ENCODE measurements at places on chromosomes 3 and 15.

DNA sequence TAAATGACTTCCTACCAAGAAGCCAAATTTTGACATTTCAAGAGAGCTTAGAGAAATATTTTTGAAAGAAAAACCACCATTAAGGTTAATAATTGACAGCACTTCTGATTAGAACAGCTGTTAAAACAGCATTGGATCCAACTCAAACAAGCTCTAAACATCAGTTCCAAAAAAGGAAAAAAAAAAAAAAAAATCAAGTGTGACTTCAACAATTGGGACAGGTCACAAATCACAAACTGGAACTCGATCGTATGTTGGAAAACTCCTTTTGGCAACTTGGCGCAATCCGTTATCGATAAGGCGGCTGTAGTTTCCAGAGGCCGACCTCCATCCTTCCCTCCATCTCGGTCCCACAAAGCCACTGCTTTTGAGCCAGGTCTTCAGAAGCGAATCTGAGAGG lies 17.8 kb downstream of the TLE3 start:
- no peaks in the 10 kb centered on the region for H3K27me3 ChIP-seq
- DNase-seq: no peak
- H3K27ac ChIP-seq: no peak overlapping the region
- no peak overlapping the region for H3K4me3 ChIP-seq

GRCh38 chr3:101963902-101964362 lies 114.6 kb downstream of the NFKBIZ start:
- DNase-seq: peak; percentile 77
- no peaks in the 10 kb centered on the region for H3K27me3 ChIP-seq
- no peaks in the 10 kb centered on the region for H3K36me3 ChIP-seq
- H3K27ac ChIP-seq: peak overlapping the region; percentile 80
- H3K4me1 ChIP-seq: peaks cover 31% of the 10 kb centered on the region

GRCh38 chr15:99473981-99474906 lies 91.5 kb upstream of the MEF2A start:
- H3K4me1 ChIP-seq: peaks cover 25% of the 10 kb centered on the region
- H3K27me3 ChIP-seq: no peaks in the 10 kb centered on the region
- H3K27ac ChIP-seq: no peak overlapping the region
- H3K36me3 ChIP-seq: no peaks in the 10 kb centered on the region

DNA sequence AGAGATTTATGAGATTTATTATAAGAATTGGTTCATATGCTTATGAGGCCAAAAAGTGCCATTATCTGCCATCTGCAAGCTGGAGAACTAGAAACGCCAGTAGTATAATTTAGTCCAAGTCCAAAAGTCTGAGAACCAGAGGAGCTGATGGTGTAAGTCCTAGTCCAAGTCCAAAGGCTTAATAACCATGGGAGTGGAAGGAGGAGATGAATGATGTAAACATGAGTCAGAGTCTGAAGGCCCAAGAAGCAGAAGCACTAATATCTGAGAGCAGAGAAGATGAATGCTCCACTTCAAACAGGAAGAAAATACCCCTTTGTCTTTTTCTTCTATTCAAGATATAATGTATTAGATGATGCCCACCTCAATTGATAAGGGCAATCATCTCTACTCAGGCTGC lies 185.7 kb downstream of the CGGBP1 start:
- H3K27ac ChIP-seq: no peak overlapping the region
- DNase-seq: no peak
- no peaks in the 10 kb centered on the region for H3K36me3 ChIP-seq
- no peaks in the 10 kb centered on the region for H3K27me3 ChIP-seq
- H3K4me1 ChIP-seq: no peaks in the 10 kb centered on the region

GRCh38 chr15:38073178-38073946 lies 138.9 kb downstream of the TMCO5A start:
- DNase-seq: no peak
- H3K27me3 ChIP-seq: peaks cover 58% of the 10 kb centered on the region
- H3K4me3 ChIP-seq: peak overlapping the region; percentile 41
- H3K27ac ChIP-seq: no peak overlapping the region

DNA sequence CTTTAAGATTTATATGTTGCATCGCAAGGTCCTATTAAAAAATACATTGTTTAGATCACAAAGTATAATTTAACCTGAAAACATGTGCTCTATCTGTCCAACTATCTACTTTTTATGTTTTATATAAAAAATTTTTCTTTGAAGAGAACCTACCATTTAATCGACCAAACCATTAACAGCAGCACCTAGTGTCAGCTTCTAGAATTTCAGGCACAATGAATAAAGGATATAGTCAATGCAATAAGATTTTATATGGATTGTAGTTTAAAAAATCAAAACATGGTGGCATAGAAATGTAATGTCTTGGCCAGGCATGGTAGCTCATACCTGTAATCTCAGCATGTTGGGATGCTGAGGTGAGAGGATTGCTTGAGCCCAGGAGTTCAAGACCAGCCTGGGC lies 313.7 kb downstream of the GAP43 start:
- H3K4me1 ChIP-seq: no peaks in the 10 kb centered on the region
- no peaks in the 10 kb centered on the region for H3K36me3 ChIP-seq
- DNase-seq: no peak
- no peak overlapping the region for H3K27ac ChIP-seq

DNA sequence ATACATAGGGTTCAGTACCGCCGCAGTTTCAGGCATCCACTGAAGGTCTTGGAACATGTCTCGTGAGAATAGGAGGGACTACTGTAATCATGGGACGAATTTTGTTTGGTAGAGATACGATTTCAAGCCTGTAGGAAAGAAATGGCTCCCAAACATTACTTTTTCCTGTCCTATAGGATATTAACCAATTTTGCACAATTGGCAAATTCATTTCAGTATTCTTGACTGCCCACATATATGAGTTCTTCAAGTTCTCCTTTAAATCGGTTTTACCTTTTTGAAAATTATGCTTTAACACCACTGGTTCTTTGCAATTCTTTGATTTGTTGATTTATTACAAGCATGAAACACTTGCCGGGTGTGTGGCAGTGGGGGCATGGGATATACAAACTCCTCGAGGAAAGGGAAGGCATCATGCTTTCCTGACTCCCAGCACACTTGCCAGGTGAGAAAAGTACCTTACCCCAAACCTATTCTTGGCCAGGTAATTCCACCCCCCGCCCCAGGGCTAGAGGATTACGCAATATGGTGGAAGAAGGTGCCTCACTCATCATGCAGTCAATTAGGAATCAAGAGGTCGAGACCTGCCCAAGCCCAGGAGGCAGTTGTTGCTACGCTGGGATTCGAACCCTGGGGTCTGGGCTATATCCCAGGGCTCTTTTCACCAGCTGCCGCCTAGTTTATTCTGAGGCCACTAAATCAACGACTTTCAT lies 584 bp upstream of the LARS2 start:
- peaks cover 4% of the 10 kb centered on the region for H3K36me3 ChIP-seq
- no peaks in the 10 kb centered on the region for H3K27me3 ChIP-seq
- H3K4me1 ChIP-seq: peaks cover 14% of the 10 kb centered on the region
- no peak for DNase-seq
- H3K4me3 ChIP-seq: peak overlapping the region; percentile 93

DNA sequence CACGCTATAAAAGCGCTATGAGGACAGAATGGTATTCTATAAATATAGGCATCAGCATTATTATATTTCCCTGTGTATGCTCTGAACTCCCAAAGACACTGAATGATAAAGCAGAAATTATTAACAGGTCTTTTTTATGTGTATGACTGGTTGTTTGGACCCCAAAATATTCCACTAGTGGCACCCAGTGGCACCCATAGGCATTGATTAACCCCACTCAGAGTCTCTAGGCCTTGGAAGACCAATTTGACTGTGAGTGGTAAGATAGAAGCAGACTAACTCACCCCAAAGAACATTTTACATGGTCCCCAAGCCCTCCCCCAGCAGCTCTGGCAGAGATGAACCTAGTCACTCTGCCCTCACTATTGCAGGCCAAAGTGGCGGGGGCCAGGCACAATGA lies 45.4 kb upstream of the UBE2E1 start:
- H3K4me1 ChIP-seq: peaks cover 24% of the 10 kb centered on the region
- no peaks in the 10 kb centered on the region for H3K36me3 ChIP-seq
- H3K27ac ChIP-seq: no peak overlapping the region
- peak; percentile 8 for DNase-seq
- no peak overlapping the region for H3K4me3 ChIP-seq

DNA sequence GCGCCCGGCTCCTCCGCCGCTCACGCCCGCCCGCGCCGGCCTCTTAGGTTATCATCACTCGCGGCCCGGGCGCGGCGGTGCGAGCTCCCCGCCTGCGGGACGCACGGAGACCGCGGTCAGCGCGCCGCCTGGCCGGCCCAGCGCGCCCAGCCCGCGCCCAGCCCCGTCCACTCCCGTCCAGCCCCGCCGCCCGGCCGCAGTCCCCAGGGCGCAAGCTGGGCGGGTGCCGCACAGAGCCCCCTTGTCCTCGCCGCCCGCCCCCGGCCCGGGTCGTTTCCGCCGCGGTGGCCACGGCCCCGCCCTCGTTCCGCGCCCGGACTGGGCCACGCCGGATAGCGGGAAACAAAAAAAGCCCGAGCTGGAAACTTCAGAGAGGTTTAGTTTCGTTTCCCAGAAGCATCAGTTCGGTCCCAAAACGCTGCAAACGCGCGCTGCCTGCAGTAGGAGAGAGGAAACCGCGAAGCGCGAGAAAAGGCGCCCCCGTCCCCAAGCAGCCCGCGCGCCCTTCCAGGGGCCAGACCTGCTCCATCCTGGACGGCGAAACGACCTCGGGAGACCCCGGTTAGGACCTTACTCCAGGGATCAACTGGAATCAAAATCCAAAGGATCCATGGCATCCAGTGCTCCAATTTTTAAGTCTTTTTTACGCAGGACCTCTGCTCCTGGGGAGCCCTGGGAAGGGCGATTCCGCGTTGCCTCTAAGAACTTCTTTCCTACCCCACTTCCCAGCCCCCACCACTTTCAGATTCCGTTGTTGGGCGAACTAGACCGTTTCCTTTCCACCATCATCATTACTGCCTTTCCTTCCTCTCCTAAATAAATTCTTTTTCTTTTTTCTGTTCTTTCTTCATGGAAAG lies at the start of gene ATP10A:
TSS of gene ATP10A (minus strand) at position 217 of the 857 bp plus-strand sequence. CDS start 231 bp downstream, outside the sequence.
- H3K4me1 ChIP-seq: peaks cover 29% of the 10 kb centered on the region
- peak; percentile 68 for DNase-seq
- H3K36me3 ChIP-seq: peaks cover 23% of the 10 kb centered on the region

GRCh38 chr3:62201438-62202035 lies 171.8 kb downstream of the FEZF2 start:
- H3K4me3 ChIP-seq: no peak overlapping the region
- H3K27me3 ChIP-seq: peaks cover 2% of the 10 kb centered on the region
- no peaks in the 10 kb centered on the region for H3K4me1 ChIP-seq
- peak; percentile 10 for DNase-seq
- no peaks in the 10 kb centered on the region for H3K36me3 ChIP-seq

- DNase-seq: peak; percentile 42
- H3K4me3 ChIP-seq: peak overlapping the region; percentile 60
- H3K27me3 ChIP-seq: no peaks in the 10 kb centered on the region
- H3K4me1 ChIP-seq: peaks cover 83% of the 10 kb centered on the region
- peaks cover 2% of the 10 kb centered on the region for H3K36me3 ChIP-seq
Measured at GRCh38 chr3:187919544-187919943, 174.3 kb upstream of the BCL6 start.

GRCh38 chr3:69174871-69175737 lies 52.7 kb upstream of the LMOD3 start:
- H3K36me3 ChIP-seq: peaks cover 38% of the 10 kb centered on the region
- no peak overlapping the region for H3K27ac ChIP-seq
- H3K4me1 ChIP-seq: peaks cover 17% of the 10 kb centered on the region
- no peak for DNase-seq

DNA sequence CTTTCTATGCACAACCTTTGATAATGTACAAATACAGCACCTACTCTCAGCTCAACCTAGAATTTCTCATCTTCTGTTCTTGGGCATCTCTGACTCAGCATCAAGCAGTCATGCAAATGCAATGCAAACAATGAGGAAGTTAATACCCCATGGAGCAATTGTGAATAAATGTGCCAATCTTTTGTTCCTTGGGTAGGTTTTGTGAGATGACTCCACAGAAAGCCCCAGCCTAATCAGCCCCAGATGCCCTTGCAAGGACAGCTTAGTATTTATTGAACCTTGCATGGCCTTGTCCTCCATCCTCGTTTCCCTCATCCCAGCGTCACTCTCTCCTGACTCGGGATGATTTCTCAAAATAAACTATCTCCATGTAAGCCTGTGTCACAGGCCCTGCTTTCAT lies 494.7 kb upstream of the NECTIN3 start:
- H3K27me3 ChIP-seq: no peaks in the 10 kb centered on the region
- H3K4me1 ChIP-seq: no peaks in the 10 kb centered on the region
- no peak overlapping the region for H3K27ac ChIP-seq
- H3K4me3 ChIP-seq: no peak overlapping the region
- no peaks in the 10 kb centered on the region for H3K36me3 ChIP-seq

- H3K27me3 ChIP-seq: no peaks in the 10 kb centered on the region
- peaks cover 23% of the 10 kb centered on the region for H3K4me1 ChIP-seq
Measured at GRCh38 chr3:58116985-58117384, 93.8 kb downstream of the DNASE1L3 start.

- H3K27me3 ChIP-seq: peaks cover 8% of the 10 kb centered on the region
- H3K4me3 ChIP-seq: no peak overlapping the region
- H3K27ac ChIP-seq: no peak overlapping the region
- H3K4me1 ChIP-seq: no peaks in the 10 kb centered on the region
- DNase-seq: no peak
Measured at GRCh38 chr15:96207377-96208006, 123.0 kb upstream of the NR2F2 start.

- no peaks in the 10 kb centered on the region for H3K4me1 ChIP-seq
- no peaks in the 10 kb centered on the region for H3K27me3 ChIP-seq
- no peaks in the 10 kb centered on the region for H3K36me3 ChIP-seq
- DNase-seq: no peak
- H3K27ac ChIP-seq: no peak overlapping the region
Measured at GRCh38 chr3:117101697-117102096, 392.1 kb downstream of the TUSC7 start.

DNA sequence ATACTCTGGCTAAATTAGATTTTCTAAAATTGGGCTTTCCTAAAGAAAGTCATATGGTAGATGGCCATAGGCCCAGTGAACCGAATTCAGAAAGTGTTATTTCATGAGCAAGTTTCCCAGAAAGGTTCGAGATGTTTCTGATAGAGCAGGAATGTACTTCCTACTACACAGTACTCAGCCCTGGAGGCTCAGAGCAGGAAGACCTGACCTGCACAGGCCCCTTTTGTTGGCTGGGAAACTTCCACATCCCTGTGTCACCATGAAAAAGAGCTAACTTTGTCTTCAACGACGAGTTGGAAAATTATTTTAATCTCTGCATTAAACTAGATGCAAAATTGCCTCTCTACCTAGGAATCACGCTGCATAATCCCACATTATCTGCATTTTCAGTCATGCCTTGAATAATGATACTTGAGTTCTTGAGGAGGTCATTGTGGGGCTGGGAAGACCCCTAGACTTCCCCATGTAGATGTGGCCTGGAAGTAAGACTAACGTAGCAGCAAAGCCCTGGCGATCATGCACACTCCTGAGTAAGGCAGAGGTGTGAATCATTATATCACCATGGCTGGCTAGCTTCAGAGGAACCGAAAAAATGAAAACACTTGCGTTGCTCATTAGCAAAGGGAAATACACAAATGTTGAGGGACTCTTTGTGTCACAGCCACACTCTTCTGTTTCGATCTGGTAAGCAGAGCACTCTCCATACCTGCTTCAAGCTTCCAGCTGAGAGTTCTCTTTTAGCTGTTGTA lies 47.1 kb downstream of the CMTM7 start:
- H3K4me1 ChIP-seq: peaks cover 79% of the 10 kb centered on the region
- no peaks in the 10 kb centered on the region for H3K27me3 ChIP-seq
- H3K36me3 ChIP-seq: peaks cover 20% of the 10 kb centered on the region

Measured in activated naive CD4-positive, alpha-beta T cell treated with anti-CD3 and anti-CD28 coated beads for 36 hours (primary cell).